ENCODE measurements at places on chromosomes 3 and 15.

DNA sequence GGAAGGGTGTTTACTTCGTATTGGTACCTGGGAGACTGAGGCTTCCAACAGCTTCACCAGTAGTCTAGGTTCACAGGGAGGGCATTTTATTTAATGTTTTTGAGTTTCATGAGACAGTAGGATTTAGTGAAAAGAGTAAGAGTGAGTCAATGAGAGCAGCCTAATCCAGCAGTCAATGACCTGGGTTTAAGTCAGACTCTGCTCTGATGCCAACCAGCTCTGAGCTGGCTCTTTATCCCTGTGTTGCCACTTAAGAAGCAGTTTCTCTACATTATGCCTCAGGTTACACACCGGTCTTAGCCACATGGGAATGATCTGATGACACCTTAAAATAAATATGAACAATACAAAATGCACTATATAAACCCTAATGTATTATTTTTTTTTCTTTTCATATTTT, 59.4 kb upstream of the KCNMB2 start:
- DNase-seq: no peak

- DNase-seq: no peak
Observed at GRCh38 chr3:65995515-65995914, 43.2 kb downstream of the MAGI1 start.

DNA sequence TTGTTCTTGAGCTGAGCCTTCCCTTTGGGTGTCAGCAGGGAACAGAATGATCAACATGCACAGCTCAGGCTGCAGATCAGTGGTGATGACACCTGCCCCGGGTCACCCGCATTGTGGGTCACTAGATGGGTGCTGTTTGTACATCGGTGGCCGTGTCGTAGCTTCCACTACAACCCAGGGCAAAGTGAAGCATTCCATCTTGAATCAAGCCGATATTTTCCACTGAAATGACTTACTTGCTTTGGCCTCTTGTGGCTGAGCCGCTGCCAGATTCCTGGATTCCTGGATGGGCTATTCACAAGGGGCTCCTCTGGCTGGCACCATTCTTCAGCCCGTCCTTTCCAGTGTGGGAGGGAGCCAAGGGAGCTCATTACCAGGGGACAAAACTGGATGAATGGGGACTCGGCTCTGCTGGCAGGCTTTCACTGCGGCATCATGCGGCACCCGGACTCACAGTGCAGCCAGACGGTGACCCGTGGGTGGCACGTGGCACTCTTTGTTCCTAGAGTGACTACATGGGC, 65.6 kb downstream of the SLCO3A1 start:
- no peak for DNase-seq

DNA sequence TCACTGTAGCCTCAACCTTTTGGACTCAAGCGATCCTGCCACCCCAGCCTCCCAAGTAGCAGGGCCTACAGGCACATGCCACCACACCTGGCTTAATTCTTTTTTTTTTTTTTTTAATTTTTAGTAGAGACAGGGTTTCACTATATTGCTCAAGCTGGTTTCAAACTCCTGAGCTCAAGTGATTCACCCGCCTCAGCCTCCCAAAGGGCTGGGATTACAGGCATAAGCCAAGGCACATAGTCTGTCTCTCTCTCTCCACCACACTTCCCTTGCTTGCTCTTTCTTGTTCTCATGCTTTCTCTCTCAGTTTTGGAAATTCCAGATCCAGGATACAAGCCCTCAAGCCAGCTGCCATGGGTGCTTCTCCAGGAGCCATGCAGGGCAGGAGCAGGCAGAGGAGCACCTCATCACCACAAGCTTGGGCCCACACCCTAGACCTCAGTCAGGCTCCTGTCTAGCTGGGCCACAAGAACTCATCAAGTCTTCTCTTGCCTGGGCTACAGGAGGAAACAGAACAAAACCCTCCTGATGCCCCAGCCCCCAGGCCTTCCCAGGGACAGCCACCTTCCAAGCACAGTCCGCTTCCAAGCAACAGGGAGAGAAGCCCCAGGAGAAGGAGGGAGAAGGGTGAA, 145.3 kb upstream of the LPP start:
- DNase-seq: no peak

DNA sequence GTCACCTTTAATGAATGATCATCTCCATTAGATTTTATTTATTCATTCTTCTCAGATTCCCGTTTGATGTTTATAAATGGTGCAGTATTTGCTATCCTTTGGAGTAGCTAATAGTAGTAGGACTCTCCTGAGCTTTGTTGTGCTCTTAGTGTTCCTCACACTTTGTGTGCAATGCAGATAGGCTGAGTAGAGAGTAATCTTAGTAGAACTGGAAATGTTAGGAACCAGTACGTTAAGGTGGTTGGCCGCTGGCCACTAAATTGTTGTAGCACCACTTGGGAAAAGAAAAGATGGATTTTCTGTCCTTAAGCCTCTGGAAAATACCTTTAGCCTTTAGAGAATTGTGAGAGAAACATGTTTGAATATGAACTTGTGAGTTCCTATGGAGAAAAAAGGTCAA, 19.9 kb upstream of the EBLN2 start:
- DNase-seq: no peak

DNA sequence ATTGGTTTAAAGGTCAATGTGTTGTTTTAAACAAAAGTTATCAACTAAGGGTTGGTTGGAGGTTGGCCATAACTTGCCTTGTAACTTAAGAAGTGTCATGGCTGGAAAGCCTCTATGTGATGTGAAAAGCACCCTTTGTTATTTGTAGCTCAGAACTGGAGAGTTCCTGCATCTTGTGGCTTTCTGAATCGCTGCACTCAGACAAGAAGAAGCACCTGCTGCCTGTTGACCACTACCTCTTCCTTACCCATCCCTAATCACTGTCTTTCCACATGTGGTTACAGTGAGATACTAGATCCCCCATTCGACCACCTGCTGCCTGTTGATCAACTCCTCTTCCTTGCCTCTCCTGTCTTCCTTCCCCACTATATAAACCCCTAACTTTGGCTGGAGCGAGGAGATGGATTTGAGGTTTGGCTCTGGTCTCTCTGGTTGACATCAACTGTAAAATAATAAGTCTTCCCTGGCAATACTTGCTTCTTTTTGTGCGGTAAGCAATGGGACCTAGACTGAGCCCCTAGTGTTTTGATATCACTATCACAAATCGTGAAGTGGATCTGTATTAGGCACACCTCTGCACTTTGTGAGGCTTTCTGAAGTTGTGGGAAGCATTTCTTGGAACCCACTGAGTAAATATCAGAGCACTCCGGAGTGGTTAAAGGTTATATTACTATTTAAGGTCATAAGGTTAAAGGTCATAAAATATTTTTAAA, 13.8 kb downstream of the RPL39L start:
- no peak for DNase-seq

- DNase-seq: no peak
Observed at GRCh38 chr3:24123596-24123995, 178.5 kb downstream of the NR1D2 start.

DNA sequence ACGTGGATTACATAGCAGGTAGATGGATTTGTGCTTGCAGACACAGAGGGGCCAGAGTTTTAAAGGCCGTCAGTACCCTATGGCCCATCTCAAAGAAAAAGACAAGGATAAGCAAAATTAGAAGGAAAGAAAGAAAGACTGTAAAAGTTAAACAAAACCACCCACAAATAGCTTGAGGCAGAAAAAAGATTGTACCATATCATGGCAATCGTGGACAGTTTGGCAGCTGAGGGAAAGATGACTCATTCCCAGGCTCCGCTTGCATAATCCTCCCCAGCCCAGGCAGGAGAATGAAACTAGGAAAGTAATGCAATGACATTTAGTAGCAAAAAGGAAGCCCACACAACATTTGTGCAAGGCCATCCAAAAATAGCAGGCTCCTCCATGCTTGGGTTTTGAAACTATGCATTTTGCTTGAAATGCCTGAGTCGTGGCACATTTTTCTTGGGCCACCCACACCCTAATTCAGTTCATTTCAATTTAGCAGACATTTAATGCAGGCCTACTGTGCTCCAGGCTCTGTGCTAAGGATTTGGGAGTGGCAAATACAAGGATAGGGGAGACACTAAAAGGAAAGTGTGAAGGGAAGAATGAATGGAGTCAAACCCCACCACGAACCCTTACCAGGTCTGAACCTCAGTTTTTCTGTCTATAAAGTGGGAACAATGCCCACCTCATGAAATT, 40.9 kb upstream of the SMAD3 start:
- no peak for DNase-seq

- DNase-seq: no peak
Observed at GRCh38 chr3:18233987-18234716, 191.0 kb downstream of the SATB1 start.

- DNase-seq: no peak
Observed at GRCh38 chr3:30621576-30621975, 15.2 kb downstream of the TGFBR2 start.

DNA sequence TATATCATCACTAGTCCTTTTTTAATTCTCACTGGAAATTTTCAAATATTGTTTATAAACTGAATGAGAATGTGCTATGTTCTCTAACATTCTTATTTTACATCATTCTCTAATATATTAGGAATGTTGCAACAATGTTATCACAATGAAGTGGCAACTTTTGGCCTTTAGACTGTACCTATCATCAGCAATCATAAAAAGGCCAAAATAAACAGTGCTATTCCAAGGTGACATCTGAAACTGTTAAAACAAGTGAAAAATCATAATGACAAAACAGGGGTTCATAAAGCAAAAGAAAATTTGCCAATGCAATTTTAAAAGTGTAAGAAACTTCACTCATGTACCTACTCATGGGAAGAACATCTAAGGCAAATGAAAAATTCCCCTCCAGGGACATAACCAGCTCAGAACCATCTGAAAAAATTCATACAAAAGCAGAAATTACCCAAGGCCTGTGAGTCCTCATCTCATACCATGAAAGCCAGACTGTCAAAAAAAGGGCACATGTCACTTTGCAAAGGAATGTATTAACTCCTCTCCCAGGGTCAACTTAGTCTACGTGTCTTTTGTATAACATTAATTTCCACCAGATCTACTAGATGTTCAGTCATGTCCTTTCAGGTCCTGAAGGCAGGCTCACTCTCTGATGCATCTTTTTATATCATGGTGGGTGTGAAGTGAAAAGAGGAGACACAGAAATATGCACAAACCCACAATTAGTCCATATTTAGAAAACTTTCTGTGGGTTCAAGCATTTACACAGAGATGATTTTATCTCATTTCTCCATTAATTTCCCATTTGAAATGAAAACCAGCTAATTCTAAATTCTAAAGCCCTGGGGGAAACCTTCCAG, 211.9 kb downstream of the CBLB start:
- no peak for DNase-seq

DNA sequence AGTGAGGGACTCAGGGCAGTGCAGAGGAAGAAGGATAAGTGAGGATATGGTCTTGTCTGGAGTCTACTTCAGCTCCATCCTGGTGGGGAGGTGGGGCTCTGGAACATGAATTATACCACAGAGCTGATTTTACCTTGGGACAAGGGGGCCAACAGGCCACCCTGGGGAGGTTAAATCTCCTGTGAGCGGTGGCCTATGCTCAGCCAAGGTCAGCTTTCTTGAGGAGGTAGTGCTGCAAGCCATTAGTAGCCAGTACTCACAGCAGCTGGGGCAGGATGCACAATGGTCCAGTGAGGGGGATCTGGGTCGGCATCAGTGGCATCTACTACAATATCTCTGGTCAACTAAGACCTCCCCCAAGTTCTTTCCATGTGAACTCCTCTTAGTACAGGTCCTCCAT, 49.7 kb downstream of the XYLB start:
- no peak for DNase-seq

- DNase-seq: no peak
Observed at GRCh38 chr3:131711114-131711768, 208.5 kb upstream of the MRPL3 start.

- no peak for DNase-seq
Observed at GRCh38 chr3:158733656-158734055, 1.4 kb upstream of the RARRES1 start.

- no peak for DNase-seq
Observed at GRCh38 chr3:55692295-55692956, 205.3 kb upstream of the WNT5A start.

DNA sequence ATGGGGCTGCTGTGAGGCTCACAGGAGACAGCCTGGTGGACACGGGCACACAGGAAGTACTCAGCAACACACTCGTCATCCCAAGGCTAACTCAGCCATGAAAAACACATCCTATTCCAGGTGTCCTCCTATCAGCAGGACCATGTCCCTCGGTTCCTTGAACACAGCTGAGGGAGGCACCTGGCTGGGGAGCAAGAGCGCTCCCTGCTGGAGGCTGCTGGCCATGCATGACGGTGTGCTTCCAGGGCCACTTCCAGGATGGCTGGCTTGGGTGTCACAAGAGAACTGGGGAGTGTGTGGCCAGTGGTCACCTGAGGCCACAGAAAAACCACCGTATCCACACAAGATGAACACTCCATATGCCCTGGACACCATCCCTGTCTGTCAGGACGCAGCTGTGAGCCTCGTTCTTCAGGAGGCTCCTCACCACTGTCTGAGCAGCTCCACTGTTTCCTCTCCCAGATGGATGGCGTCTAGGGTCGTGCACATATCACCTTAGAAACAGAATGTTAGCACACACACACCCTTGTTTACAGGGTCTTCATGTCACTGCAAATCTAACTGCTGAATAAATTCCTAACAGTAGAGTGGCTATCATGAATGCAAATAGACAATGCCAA, 31.0 kb downstream of the POC1A start:
- peak; percentile 60 for DNase-seq

- no peak for DNase-seq
Observed at GRCh38 chr15:63088533-63089245, 33.0 kb upstream of the LACTB start.

- peak; percentile 64 for DNase-seq
Observed at GRCh38 chr15:90881978-90882721, 2.2 kb upstream of the FES start.

DNA sequence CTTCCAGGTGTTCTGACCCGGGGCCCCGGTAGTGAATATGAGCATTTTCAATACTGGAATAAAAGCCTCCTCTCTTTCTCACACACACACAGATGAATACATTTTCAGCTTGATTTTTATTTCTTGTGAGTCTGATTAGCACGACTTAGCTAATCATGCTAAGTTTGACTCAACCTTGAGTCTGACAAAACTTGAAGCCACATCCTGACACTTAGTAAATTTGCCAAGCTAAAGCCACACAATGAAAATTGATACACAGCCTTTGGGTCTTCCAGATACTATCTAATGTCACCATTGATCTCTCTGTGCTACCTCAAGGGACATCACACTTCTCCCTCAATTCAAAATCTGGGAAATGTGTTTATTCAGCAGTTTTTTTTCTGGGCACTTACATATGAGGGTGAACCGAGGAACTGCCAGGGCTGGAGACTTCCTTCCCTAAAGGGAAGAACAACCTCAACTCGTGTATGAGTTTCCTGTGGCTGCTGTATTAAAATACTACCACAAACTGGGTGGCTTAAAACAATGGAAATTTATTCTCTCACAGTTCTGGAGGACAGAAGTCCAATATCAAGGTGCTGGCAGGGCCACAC, 18.6 kb downstream of the TMEM266 start:
- DNase-seq: no peak

GRCh38 chr3:15923640-15924405, 126.0 kb upstream of the ANKRD28 start:
- no peak for DNase-seq
